ENCODE measurements at places on chromosomes 6 and 20. TPM values are rescaled to one million over a fixed set of nuclear protein-coding genes. Genes with fewer than 3 reads are reported as not detected.

Gene DDX39B
- polyA plus RNA-seq: 312 TPM

Gene AIF1
- 24.6 TPM for polyA plus RNA-seq

Gene SLC12A5
- 1.5 TPM for polyA plus RNA-seq

Gene CRIP3
- polyA plus RNA-seq: 0.93 TPM

- DNase-seq: no peak
Observed at GRCh38 chr20:23279836-23280235, 70.8 kb upstream of the NXT1 start.

DNA sequence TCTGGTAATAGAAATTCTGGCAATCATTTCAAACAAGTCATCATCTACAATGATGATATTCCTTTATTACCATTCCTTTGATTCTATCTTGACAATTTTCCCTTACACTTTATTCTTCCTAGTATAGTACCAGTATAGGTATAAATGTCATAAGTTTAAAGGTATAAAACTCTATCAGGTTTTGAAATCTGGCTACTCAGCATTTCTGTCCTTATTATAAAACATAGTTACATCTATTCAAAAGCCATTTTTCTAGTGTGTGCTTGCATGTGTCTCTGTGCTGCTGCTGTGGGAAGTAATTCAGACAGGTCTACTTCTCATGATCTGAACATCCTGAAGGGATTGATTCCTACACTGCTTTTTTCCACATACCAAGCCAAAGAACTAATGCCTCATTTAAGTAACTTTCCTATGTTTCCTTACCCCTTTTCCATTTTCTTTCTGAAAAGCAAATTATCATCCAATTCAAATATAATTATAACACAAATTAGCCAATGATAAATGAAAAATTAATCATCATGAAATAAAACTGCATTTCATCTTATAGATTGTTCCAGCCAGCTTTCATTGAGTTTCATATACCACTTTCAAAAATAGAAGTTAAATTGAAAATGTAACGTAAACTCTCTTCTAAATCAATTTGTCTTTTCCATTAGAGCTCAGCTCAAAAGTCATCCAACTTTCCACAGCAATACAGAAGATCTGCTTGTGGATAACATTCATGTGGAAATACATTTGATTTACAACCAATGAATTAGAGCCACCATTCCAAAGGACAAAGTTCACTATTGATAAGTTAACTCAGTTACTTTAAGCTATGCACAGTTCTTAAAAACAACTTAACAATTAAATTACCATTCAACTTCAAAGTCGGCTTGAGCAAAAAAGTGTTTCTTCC, 35.9 kb downstream of the COL12A1 start:
- DNase-seq: peak; percentile 63

DNA sequence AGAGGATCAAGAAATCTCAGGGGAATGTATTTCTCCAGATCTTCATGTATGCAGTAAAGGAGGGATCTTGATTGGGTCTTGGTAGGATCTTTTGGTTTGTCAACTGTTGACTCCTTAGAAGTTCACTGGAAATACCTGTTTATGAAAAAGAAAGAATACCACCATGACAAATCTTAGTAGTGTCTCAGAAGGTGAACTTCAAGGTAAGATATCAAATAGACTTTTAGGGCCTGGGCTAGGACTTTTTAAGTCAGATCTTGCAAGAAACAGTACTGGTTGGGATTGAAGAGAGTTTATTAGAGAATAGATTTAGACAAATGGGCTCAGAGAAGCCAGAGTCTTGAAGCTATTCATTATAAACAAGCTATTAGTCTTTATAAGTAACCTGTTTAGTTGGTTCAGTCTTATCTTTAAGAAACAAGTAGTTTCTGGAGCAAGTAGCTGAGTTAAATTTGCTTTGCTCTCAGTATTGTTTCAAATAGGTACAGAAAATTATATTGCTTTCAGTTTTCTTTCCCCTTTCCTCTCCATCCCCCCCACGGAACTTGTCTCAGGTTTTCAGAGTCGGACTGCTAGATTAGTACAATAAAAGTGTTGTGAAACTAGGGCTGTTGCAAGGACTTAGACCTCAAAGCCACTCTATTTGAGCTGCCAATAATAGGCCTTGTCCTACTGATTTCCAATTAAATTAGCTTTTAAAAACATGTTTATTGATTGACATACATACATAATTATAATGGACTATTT, 529.1 kb upstream of the CITED2 start:
- no peak for DNase-seq

DNA sequence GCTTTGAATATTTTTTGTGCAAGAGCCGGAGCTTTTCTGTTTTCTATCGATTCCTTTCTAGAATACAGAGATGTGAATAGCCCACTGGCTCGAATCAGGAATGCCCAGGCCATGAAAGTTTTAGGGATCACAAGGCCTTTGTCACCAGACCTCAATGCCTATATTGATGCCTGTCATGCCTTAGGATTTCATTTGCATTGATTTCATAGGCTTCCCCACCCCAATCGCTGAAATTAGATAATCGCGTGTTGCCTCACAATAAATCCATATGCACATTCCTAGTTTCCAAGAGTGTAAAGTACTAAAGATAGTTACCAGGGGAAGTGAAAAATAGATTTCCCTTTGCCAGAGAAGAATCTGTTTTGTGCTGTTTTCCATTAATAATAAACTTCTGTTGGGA, 150.8 kb downstream of the SASH1 start:
- no peak for DNase-seq

DNA sequence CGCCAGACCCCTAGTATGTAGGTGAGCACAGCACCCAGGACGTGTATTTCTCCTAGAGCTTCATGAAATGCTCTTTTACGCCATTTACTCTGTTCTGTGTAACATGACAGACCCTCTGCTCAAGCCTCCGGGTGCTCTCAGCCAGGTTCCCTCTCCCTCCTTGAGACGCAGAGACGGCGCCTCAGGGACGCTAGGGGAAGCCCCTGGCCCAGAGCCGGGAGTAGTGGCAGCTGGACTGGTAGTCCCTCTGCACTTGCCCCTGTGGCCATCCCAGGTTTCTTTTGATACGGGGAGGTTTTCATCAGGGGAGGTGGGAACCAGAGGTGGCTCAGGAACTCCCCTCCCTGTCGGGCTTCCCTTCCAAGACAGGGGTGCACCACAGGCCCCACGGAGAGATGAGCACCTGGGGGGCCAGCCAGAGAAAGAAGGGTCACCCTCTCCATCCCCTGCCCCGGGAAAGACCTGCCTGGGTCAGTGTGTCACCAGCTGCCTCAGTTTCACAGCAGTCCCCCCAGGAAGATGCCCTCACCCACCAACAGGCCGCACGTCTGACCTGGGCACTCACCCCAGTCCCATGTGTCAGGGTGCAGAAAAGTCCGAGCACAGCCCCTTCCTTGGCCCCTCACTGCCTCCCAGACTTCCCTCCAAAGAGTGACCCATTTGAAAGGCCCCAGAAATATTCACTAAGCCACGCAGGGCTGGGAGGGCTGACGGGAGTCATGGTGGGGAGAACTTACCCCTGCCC, 58.1 kb upstream of the AFDN start:
- no peak for DNase-seq

DNA sequence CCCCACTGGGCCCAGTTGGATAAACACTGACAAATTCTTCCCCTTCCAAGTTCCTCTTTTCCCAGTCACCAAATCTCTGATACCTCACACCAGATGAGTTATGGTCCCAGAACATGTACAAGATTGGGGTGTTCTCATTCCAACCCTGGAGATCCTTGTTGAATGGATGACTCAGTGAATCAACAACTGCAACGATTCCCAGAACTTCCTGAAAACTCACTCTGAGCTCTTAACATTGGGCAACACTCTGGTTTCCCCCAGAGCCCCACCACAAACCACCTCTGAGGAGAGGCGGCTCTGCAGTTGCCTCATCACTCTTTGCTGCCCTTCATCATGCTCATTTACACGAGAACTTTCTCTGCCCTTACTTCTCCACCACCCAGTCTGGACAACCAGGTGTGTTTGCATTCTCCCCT, 115.2 kb downstream of the MRPL14 start:
- DNase-seq: no peak

DNA sequence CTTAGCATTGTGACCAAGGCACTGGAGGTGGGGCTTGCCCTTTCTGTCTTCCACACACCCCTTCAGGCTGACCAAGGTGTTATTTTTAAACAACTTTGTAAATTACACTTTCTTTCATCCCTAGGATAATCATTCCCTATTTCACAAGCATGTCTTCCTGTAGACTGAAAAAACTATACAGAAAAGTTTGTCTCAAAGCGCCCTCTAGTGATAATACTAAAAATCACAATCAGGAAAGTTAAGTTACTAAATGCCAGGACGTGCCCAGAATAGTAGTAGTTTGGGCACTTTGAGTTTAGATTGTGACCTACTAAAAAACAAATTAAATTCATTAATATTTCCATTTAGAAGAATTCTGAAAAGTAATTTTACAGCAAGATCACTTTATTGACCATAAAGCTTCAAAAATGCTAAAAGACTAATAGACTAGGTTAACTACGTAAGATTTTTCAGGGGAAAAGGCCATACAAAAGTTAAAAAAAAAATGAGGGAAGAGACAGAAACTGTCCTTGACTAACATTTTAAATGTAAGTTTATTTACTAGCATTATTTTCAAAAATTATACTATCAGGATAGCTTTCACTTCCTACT, 123.3 kb upstream of the DUSP22 start:
- no peak for DNase-seq

DNA sequence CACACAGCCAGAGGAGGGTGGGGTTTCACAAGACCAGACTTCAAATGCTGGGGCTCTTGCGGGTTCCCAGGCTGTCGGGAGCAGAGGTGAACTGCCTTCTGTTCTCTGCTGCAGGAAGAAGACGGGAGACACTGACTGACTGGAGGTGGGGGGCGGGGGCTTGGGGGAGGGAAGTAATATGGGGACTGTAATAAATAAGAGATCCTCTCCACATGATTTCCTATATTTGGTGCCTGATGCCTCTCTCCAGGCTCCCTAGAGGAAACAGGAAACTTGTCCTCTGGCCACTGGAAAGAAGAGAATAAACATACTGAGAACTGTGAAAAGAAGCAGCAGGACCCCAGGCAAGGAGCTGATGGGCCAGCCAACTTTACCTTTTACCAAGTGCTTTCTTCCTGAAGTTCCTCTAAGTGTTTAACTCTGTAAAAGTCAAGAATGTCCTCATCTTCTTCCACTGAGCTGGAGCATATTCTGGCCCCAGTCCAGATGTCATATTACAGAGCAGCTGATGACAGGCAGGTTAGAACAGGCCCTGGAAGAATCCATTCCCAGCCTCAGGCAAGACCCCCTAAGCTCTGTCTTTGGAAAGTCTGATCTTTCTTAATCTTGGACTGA, 33.2 kb upstream of the ADGRF5 start:
- no peak for DNase-seq

- DNase-seq: no peak
Observed at GRCh38 chr6:92623431-92623830, 795.9 kb downstream of the EPHA7 start.

DNA sequence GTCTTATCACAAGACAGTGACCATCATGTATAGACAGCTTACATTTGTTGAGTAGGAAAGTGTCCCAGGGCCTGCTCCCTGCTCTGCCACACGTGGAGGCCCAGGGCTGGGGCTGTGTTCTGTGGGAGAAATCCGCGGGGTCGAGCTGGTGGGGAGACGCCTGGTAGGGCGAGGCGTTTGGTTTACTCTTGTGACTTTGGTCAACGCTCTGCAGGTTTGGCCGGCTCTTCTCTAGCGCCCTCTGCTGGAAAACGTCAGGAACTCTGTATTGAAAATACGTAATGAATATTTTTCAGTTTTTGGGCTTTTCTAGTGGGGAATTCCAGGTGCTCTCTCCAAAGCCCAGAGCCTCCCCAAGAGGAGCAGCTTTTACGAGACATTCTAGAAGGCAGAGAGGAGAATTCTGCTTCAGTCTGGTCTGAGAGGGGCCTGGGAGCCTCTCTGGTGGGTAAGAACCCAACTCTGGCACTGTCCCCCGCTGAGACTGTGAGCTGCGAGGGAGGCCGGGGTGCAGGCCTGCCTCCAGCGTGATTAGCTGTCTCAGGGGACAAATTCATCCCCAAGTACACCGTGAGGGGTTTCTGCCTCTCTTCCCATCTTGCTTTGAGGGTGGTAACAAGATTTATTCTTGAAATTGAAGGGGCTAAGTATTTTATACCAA, 112.6 kb upstream of the RALGAPA2 start:
- DNase-seq: peak; percentile 72
